Amniotic stem cell (primary cell): ENCODE measurements at places on chromosomes 6 and 20.

GRCh38 chr6:160030103-160030502, 61.2 kb downstream of the IGF2R start:
- peak; percentile 71 for DNase-seq

GRCh38 chr20:47067776-47068175, 173.1 kb downstream of the EYA2 start:
- no peak for DNase-seq

GRCh38 chr6:139820210-139820609, 445.8 kb upstream of the CITED2 start:
- DNase-seq, result peak; percentile 5

DNA sequence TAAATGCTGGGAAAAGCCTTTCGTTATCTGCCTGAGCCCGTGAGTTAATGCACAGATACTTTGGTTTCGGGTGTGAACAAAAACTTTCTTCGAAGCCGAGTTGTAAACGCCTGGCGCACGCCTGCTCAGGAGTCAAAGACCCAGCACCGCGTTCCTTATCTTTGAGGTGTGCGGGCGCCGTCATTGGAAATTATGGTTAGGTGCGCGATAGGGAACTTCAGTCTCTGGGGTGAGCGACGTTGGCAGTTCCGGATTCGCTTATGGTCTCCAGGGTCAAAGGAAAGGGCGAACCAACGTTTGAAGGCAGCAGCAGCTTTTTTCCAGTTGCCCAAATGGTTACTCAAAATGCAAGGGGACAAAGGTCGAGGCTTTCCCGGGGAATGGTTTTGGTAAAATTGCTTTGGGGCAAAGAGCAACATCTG, 853 bp downstream of the SLC22A3 start:
- no peak for DNase-seq

DNA sequence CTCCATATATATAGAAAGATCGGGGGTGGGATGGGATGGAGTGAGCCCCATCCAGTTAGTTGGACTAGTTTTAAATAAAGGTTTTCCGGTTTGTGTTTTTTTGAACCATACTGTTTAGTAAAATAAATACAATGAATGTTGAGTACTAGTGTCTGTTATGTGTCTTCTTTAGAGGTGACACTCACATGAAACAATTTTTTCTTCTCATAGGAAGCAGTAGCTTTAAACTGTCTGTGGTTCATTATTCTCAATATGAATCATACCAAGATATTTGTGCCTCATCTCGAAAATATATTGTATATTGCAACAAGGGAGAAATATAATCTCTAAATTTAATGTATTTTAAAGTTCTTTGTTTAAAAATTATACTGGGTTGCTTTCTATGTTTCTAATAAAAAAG, 33.4 kb downstream of the HSF2 start:
- no peak for DNase-seq

DNA sequence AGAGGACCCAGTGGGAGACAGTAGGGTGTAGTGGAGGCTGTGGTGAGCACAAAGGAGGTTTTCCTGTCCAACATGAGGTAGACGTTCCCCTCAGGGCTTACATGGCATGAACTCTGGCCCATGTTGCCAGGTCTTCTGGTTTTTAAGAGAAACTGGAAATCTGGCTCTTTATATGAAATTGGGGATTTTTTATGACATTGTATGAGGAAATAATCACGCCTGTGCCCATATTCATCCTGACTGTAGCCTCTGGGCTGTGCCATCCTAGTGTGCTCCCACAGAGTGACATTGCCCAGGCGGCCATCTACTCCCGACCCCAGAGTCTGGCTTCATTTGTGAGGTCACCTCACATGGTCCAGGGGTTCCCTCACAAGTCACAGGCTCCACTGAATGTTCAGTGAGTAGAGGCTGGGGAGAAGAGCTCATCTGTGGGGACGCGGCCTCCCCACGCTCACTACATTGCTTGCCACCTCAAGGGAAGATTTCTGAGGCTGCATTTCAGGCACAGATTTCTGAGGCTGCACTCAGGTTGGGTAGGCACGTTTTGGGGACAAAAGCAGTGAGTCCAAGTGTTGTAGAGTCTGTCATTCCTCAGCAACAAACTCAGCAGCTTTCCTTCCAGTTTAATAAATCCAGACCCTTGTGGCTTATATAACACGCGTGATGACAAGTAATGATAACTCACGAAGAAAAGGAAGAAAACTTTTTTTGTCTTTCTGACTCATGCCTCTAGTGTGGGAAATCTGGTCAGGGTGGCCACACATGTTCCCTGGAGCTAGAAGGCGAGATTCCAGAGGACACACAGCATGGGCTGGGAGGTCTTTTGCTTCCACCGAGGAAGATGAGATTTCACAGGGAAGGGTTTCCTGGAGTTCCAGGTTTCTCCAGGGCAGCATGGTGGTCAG, 41.7 kb downstream of the SLC24A3 start:
- DNase-seq, result no peak

GRCh38 chr20:37801921-37802320, 101.0 kb upstream of the VSTM2L start:
- DNase-seq, result no peak

- no peak for DNase-seq
Measured at GRCh38 chr6:113381959-113382358, 475.2 kb upstream of the MARCKS start.

- DNase-seq, result no peak
Measured at GRCh38 chr6:150248300-150248699, 105.5 kb downstream of the PPP1R14C start.

- no peak for DNase-seq
Measured at GRCh38 chr6:19562468-19562867, 274.7 kb upstream of the ID4 start.

DNA sequence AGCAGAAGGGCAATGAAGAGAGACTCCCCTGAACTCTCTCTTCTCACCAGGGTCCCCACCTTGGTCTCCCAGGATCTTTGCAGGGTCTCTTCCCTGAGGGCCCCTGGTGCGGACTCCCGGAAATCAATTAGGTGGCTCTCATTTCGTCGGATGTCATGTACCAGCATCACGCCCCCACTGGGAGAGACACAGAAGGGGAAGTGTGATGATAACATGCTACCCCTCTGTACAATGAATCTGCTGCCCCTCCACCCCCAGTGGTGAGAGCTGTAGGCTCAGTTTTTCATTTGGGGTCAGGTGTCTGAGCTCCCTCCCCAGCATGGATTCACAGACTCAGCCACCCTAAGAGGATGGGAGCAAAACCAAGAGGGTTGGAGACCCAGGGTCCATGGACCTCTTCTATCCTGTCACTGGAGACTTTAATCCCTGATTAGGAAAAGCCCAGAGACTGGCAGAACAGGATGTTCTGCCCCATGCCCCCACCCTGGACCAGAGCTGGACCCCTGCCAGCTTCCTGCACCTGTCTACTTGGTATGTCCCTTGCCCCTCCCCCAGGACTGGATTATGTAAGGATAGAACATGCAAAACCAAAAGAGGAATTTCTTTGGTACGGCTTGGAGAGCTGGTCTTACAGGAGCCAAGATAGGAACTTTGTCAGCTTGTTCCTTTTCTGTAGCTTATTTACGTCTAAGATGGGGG, 11.1 kb downstream of the GGT7 start:
- DNase-seq, result no peak

DNA sequence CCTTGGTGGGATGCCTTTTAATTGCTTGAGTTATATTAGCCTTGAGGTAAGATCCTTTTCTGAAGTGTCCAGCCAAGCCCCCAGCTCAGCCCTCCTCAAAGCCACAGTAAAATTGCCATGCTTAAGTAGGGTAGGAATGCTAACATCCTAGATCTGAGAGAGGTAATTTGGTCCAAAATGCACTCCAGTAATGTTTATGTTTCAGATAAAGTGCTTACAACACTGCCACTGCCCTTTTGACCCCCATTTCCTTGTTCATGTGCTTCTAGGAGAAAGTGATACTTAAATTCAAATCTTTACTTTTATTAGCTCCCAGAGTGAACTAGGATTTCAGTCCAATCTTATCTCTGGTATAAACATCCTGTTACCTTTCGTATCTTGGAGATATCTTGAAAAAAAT, 318.0 kb downstream of the BMP2 start:
- no peak for DNase-seq

DNA sequence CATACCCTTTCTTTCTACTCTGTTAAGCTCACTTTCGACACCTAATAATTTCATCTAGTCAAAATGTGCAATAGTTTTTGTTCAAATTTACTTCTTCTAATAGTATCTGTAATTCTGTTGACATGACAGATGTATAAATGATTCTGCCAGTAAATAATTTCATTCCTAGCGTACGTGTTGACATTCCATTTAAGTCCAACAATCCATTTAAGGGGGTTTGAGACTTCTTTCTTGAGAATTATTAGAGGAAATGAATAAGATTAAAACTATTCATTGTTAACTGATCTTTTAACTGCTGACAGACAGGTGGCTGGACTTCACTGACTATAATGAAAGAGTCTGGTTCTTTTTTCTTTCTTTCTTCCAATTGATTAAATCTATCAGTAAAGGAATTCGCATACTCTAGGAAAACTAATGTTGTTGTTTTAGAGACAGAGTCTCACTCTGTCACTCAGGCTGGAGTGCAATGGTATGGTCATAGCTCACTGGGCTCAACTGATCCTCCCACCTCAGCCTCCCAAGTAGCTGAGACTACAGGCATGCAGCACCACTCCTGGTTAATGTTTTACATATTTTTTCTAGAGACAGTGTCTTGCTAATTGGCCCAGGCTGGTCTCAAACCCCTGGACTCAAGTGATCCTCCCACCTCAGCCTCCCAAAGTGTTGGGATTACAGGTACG, 55.9 kb downstream of the MAP3K5 start:
- no peak for DNase-seq

DNA sequence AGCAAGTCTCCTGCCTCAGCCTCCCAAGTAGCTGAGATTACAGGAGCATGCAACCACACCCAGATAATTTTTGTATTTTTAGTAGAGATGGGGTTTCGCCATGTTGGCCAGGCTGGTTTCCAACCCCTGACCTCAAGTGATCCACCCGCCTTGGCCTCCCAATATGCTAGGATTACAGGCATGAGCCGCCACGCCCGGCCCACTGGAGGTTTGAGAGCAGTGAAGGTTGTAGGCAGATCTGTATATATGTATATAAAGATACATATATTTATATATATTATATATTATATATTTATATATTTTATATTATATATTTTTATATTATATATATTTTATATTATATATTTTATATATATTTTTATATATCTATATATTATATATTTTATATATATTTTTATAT, 38.2 kb upstream of the TTPAL start:
- DNase-seq, result no peak

DNA sequence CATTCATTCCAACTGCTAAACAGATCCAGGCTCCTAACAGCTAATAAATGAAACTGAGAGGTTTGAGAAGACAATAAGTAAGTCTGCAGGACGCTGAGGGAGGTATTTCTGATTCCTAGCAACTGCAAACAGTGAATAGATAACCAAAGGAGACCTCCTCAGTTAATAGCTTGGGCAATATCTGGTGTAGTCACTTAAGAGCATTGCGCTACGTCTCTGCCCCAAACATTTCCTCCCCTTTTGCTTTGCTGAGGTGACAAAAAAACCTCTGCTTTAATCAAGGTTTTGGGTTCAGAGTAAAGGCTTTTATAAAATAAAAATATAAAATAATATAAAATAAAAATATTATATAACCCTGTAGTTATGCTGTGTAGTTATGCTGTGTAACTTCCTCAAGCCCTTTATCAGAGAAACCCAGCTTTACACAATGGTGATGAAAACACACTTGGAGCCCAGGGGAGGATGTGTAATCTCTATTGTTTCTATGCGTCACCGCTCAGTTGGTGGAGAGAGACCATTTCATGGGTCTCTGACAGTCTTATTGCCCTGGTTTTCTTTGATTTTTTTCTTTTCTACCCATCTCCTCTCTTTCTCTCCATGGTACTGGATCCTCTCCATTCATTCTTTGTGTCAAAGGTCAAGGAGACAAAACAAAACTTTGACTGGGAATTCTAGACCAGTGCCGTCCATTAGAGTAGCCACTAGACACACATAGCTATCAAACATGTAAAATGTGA, 18.9 kb upstream of the CALHM5 start:
- DNase-seq, result no peak

- no peak for DNase-seq
Measured at GRCh38 chr6:106729841-106730240, 100.5 kb downstream of the QRSL1 start.

GRCh38 chr6:169859401-169859977, 108.1 kb downstream of the ERMARD start:
- no peak for DNase-seq

- DNase-seq, result no peak
Measured at GRCh38 chr6:84489598-84489997, 262.2 kb upstream of the CEP162 start.

GRCh38 chr20:43176726-43177125, 13.0 kb downstream of the PTPRT start:
- DNase-seq, result no peak

- DNase-seq, result no peak
Measured at GRCh38 chr6:56400273-56400672, 152.9 kb upstream of the COL21A1 start.

GRCh38 chr6:135592276-135592675, 94.7 kb upstream of the AHI1 start:
- DNase-seq, result no peak

DNA sequence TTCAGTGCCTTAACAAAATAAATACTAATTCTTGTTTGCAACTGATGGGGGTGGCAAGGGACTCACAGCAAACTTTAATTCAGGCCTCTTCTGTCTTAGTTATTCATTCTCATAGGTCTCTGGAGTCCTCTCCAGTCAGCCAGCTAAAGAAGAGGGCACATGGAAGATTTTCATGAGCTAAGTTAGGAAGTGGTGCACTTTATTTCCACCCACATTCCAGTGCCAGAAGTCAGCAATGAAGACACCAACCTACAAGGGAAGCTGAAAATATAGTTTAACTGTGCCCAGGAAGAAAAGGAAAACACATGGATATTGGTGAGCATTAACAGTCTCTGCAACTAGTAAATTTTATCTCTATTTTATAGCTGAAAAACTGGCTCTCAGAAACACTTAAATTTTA, 16.7 kb upstream of the IRAK1BP1 start:
- no peak for DNase-seq

DNA sequence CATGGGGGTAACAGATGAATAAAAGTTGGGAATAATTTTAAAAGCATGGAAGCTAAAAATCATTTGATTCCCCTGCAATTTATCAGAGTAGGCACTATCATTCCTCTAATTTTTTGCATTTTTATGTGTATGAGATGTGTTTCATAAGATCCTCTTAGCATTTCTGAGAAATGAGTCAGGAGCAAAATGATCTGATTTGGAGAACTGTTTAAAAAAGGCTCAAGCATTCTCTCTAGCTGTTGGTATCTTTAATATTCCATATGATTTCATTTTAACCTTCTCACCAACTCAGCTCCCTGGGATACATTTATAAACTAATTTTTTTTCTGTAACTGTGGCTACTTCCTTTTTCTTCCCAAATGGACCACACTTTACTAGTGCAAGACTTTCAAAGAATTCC, 60.9 kb downstream of the MCHR2 start:
- DNase-seq, result peak; percentile 28

- no peak for DNase-seq
Measured at GRCh38 chr20:32534661-32535240, 50.4 kb downstream of the NOL4L start.

DNA sequence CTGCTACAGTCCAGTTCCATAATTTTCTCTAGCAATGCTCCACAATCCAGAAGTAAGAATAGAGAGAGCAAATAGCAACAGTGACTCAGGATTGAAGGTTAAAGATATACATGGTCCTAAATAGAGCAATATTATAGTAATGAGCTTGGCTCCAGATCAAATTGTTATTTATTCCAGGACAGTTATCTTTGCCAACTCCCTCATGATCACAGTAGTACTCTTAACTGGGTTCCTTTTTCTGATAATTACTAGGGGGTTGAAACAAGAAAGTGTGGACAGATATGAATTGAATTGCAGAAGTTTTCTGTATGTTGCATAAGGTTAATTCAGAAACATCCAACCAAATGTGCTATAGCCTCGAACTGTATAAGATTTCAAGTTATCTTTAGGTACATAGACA, 11.9 kb downstream of the FAM184A start:
- no peak for DNase-seq
